ENCODE measurements at places on chromosomes 11 and 22.
A peak's percentile ranks its signal among the peaks of the same experiment; 100 is the strongest.

GRCh38 chr22:30045494-30045887 is 34.8 kb upstream of the HORMAD2 start:
- no peak for DNase-seq

DNA sequence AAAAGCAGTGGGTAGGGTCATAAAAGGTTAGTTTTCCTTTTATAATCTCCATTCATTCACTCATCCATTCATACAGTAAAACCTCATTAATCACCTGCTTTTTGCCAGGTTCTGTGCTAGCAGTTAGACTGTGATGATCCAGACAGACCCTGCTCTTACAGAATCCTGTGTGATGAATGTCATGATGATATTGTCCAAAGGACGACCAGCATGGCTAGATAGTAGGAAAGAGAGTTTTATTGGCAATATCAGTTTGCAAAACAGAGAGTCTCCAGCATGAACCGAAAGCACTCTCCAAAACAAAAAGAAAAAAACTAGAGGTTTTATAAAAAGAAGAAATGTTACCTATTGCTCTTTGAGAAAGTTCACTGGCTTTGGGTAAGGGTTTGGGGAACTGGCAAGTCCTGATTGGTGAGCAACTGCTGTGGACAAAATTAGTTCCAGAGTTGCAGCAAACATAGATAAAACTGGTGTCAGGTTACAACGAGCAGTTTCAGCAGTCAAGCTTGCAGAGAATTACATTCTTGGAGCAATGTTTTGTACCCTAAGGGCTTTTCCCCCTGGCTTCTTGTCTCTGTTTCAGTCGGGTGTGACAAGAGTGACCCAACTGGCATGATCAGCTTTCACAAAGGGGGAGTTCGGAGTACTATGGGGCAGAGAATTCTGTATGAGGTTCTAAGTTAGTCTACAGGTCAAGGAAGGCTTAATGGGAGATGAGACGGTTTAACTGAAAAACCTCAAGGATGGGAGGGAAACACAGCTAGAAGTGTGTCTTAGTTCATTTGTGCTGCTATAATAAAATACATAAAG is 58.3 kb downstream of the HSD17B12 start:
- DNase-seq = no peak

GRCh38 chr11:21640491-21640890 is 552.4 kb upstream of the ANO5 start:
- no peak for DNase-seq

DNA sequence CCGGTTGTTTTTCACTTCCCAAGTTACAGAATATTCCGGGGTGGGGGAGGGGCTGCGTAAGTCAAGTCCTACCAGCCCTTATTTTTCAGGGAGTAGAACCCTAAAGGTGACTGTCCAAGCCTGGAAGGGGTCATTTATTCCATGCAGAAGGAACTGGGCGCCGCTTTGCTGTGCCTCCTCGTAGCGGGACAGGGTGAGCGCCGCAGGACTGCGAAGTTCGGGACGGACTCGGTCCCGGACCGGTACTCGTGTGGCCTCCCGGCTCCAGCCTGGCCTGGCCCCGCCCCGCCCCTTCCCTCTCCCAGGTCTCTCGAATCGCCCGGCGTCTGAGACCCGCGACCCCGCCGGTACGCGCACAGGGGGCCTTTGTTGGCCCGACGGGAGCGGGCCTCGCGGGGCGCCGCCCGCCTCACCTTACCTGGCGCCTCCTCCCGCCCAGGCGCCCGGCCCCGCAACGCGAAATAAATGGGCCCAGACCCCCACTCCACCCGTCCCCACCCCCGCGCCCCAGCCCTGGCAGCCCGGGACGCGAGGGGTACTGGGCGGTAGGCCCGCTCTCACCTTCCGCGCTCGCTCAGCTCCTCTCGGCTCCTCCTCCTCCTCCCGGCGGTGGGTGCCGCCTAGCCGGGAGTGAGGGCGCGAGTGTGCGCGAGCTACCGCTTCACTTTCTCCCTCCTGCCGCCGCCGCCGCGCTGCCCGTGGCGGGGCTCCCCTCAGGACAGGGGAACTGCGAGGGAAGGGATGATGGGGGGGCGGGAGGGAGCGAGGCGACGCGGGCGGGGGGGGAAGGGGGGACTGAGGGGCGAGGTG is 698 bp downstream of the PAK1 start:
- DNase-seq = peak; percentile 39

DNA sequence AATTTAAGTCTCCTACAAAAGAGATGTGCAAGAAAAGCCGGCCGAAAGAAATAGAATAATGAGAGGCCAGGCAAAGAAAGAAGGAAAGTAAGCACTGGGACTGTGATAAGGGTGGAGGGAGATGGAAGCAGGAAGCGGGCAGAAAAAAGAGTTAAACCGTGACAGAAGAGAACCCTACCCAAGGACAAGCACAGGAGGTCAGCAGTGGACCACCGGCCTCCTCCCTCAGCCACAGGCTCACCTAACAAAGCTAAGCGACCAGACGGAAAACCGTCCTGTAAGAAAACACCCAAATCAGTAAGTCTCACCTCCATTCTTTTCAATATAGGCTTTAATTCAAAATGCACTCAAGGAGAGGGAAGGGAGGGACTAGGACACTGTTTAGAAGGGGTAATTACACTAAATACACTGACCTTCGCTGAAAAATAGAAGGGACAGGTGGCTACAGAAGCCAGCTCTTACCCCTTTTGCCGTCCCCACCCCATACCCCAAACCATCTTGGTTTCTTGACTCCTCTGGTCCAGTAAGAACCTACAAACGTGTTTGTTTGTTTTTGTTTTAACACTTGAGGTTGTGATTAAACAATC is 1.9 kb downstream of the FAM181B start:
- no peak for DNase-seq

DNA sequence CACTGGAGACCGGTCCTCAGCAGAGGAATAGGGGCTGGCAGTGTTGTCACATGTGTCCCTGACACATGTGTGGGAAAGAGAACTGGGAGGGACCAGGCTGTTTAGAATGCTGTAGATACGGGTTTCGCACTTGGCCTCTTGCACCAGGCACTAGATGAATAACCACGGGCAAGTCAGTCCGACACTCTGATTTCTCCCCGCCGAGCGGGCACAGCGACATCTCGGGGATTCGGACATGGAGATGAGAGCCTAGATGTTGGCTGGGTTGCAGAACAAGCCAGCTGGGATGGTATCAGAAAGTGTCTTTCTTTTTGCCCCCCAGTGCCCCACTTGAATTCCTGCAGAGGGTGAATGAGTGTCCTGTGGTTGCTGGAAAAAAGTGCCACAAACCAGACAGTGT is 115.9 kb upstream of the SLC22A12 start:
- no peak for DNase-seq

Measured in activated CD4-positive, alpha-beta T cell treated with anti-CD3 and anti-CD28 coated beads, Interleukin-10, Interleukin-2, amounts not matched to agents 100 ng/mL and 50 ng/mL, durations not matched to agents 16 hours and 8 hours (primary cell).